ENCODE measurements at places on chromosomes 13 and 19. TPM values are rescaled to one million over a fixed set of nuclear protein-coding genes. Genes with fewer than 3 reads are reported as not detected.
A peak's percentile ranks its signal among the peaks of the same experiment; 100 is the strongest.

GRCh38 chr13:48910686-48911085 lies 65.0 kb upstream of the FNDC3A start:
- H3K27me3 ChIP-seq: no peaks in the 10 kb centered on the region
- H3K36me3 ChIP-seq: no peaks in the 10 kb centered on the region
- no peak for DNase-seq
- no peak overlapping the region for H3K4me3 ChIP-seq
- peaks cover 5% of the 10 kb centered on the region for H3K4me1 ChIP-seq

DNA sequence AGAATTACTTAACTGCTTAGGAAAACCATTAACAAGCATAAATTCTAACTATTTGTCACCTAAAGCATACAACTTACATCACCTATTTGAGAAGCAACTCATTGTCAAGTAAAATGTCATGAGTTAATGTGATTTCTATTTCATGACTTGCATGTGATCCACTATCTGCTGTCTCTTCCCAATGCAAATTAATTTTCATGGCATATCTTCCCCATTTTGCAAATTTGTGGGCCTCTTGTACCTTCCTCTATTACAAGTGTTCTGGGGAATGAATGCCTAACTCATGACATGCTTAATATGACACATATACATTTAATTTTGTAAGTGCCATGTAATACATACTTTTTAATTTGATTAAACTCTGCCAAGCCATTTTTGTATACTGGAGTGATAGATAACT lies 81.1 kb upstream of the EDNRB start:
- H3K36me3 ChIP-seq: no peaks in the 10 kb centered on the region
- no peaks in the 10 kb centered on the region for H3K4me1 ChIP-seq
- no peak overlapping the region for H3K4me3 ChIP-seq
- DNase-seq: no peak
- H3K27ac ChIP-seq: no peak overlapping the region
- no peaks in the 10 kb centered on the region for H3K27me3 ChIP-seq

The MUC16 gene
- not detected for total RNA-seq

DNA sequence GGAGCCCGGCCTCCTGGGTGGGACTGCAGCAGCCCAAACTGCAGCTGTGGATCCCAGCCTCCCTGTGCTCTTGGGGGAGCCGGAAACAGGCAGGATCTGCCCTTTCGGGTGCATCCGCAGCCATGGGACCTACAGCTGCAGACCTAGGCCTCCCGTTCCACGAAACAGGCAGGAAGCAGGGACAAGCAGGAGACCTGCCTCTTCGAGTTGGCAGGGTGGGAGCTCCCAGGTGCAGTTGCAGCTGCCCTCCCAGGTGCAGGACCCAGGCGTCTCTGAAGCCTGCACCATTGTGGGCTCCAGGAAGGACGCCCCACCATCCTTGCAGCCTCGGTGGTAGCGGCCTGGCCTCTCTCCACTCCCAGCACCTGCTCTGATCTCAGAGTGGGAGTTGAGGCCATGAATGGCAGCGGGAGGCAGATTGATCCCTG lies 189.0 kb upstream of the KLHL1 start:
- H3K27me3 ChIP-seq: no peaks in the 10 kb centered on the region

DNA sequence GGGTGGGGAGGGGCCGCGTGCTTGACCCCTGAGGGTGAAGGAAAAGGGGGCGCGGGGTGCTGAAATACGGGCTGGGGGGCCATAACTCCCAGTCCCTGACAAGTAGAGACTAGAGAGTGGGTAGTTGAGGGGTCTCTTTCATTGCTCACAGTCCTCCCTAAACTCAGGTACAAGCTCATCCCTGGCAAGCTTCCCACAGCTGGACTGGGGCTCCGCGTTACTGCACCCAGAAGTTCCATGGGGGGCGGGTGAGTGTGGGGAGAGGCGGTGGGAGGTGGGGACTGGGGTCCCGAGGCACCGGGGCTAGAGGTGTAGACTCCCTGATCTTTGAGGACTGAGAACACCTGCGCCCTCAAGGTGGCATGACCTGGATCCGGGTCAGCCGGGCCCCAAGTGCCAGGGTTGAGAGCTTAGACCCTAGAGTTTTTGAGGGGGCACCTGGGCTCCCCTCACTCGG lies 1.3 kb downstream of the ETV2 start:
- H3K4me1 ChIP-seq: peaks cover 11% of the 10 kb centered on the region
- H3K27ac ChIP-seq: no peak overlapping the region
- H3K4me3 ChIP-seq: peak overlapping the region; percentile 77
- H3K36me3 ChIP-seq: peaks cover 5% of the 10 kb centered on the region
- peak; percentile 72 for DNase-seq
- H3K27me3 ChIP-seq: no peaks in the 10 kb centered on the region

The PAK4 gene
- total RNA-seq: 6.8 TPM

- DNase-seq: no peak
- no peaks in the 10 kb centered on the region for H3K36me3 ChIP-seq
- H3K4me1 ChIP-seq: no peaks in the 10 kb centered on the region
- no peak overlapping the region for H3K27ac ChIP-seq
These were observed 792.1 kb upstream of the SPRY2 start for GRCh38 chr13:81133066-81133465.

- H3K4me1 ChIP-seq: no peaks in the 10 kb centered on the region
- H3K27ac ChIP-seq: no peak overlapping the region
- no peaks in the 10 kb centered on the region for H3K36me3 ChIP-seq
These were observed 223.6 kb downstream of the TM9SF2 start for GRCh38 chr13:99724633-99725517.

The ZNF681 gene
- 0.88 TPM for total RNA-seq

GRCh38 chr19:18484992-18485391 lies 36.9 kb downstream of the ELL start:
- H3K27me3 ChIP-seq: no peaks in the 10 kb centered on the region
- peak; percentile 66 for DNase-seq
- H3K4me1 ChIP-seq: peaks cover 39% of the 10 kb centered on the region
- no peak overlapping the region for H3K27ac ChIP-seq

GRCh38 chr19:12647490-12648071 lies 19.0 kb downstream of the MAN2B1 start:
- H3K27ac ChIP-seq: no peak overlapping the region
- no peaks in the 10 kb centered on the region for H3K27me3 ChIP-seq
- no peaks in the 10 kb centered on the region for H3K4me1 ChIP-seq
- H3K4me3 ChIP-seq: peak overlapping the region; percentile 56
- no peaks in the 10 kb centered on the region for H3K36me3 ChIP-seq

DNA sequence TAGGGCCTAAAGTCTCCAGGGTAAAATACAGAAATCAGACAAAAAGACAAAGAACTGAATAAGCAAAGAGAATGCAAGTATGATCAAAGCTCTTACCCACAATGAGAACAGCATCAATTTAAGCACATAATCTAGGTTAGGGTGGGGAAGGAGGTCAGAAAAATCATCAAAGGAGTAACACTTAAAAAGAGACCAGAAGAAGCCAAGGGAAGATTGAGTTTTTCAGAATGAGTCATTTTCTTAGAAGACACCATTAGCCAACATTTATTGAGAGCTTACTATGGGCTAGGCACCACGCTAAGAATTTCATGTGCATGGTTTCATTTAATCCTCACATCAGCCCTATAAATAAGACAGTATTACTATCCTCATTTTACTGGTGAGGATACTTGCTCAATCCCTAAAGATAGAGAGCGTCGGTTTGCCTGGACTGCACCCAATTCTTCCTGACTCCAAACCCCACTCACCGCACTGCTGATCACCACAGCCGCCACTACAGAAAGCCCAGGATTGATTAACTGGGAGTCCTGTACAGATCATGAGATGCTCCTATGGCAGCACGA lies 1.7 kb upstream of the SHISA2 start:
- peaks cover 66% of the 10 kb centered on the region for H3K27me3 ChIP-seq
- no peaks in the 10 kb centered on the region for H3K4me1 ChIP-seq
- DNase-seq: no peak

The FLT3LG gene
- total RNA-seq: 6.5 TPM

DNA sequence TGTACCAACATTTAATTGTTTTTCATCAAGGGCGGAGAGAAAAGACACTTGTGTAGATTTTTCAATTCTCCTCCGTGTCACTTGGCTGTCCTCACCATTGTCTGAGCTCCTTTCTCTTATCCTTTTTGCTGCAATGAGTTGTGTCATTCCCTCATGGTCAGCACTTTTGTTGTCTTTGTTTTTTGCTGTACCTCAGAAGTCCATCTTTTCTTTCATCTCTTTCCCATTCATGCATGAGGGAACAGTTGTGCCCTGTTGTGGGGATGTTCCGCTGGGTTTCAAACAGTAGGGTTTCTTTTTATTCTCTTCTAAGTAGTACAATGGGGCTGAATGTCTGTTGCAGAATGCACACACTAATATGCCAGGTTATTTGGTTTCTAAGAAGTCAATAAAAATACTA lies 222.6 kb downstream of the TM9SF2 start:
- H3K27ac ChIP-seq: no peak overlapping the region
- H3K4me3 ChIP-seq: no peak overlapping the region
- DNase-seq: no peak
- no peaks in the 10 kb centered on the region for H3K36me3 ChIP-seq
- H3K27me3 ChIP-seq: peaks cover 2% of the 10 kb centered on the region
- no peaks in the 10 kb centered on the region for H3K4me1 ChIP-seq

DNA sequence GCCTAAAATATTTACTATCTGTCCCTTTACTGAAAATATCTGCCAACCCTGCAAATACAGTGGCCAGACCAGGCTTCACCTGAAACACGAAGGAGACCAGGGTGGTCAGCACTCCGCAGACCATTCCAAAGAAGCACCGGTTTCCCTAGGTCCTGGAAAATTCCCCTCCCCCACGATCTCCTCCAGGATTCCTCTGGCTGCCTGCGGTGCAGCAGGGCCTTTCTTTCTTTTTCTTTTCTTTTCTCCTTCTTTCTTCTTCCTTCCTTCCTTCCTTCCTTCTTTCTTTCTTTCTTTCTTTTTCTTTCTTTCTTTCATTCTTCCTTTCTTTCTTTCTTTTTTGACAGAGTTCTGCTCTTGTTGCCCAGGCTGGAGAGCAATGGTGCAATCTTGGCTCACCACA lies 152.7 kb downstream of the USP12 start:
- H3K27ac ChIP-seq: no peak overlapping the region
- H3K27me3 ChIP-seq: no peaks in the 10 kb centered on the region
- no peak overlapping the region for H3K4me3 ChIP-seq
- no peaks in the 10 kb centered on the region for H3K36me3 ChIP-seq

GRCh38 chr19:50889638-50890037 lies 16.4 kb downstream of the KLK2 start:
- no peak for DNase-seq
- no peaks in the 10 kb centered on the region for H3K27me3 ChIP-seq
- H3K27ac ChIP-seq: no peak overlapping the region
- peaks cover 9% of the 10 kb centered on the region for H3K4me1 ChIP-seq

The ZNF569 gene
- total RNA-seq: 7.1 TPM

The IGFL1 gene
- total RNA-seq: not detected

The KIR2DL4 gene
- not detected for total RNA-seq

The CABP5 gene
- not detected for total RNA-seq

The TMEM145 gene
- not detected for total RNA-seq

DNA sequence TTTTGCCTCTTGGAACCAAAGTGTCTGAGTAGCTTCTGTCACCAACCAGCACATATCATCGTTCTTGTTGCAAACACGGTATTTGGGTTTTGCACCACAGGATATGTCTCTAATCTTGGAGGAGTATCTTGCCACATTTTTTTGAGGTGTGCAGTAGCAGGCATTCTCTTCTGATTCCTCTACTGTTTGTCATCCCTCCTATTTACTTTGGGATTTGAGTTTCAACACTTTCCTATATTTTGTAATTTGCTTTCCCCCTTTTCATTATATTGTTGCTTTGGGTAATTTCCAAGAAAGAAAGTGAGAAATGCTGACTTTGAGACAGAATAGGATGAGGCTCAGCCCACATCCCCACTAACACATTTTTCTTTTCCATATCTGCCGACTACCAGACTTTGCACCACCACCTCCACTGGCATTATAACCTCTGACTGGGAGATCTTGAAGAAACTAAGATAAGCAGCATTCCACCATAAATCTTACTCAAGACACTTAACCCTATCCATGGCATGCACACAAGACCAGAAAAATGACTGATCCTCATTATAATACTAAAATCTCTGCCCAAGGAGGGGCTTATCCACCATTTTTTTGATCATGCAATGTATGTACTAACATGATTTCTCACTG lies 12.0 kb upstream of the DZIP1 start:
- H3K36me3 ChIP-seq: no peaks in the 10 kb centered on the region
- H3K4me1 ChIP-seq: no peaks in the 10 kb centered on the region
- DNase-seq: no peak

DNA sequence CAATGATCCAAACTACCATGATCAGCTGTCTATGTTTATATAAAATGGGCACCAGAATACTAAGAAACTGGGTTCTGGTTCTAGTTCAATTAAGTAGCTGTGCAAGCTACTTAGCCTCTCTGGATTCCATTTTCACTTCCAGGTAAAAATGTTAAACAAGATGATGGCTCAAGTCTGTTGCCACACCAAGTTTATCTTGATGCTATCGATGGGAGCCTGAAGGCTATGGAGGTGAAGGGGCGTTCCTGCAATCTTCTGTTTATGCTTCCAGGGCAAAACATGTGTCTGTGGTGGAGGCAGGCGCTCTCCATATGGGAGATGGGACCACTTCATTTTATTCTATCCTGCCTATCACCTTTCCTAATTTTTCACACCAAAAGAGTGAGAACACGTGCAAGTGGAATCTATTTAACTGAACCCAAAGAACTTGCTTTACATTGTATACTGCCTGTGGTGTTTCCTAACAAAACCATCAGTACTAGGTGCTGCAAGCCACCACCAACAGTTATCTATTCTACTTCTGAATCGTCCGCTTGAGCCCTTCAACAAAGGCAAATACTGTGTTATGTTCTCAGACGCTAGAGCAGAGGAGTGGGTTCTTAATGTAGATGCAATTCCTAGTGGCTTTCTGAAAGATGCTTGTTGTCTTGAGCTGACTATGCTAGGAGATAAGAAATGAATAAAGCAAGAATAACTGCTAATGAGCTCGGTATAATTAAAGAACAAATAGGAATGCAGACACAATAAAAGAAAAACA lies 70.9 kb downstream of the DOCK9 start:
- DNase-seq: no peak
- H3K27ac ChIP-seq: no peak overlapping the region
- H3K4me1 ChIP-seq: peaks cover 5% of the 10 kb centered on the region

GRCh38 chr13:109332506-109333499 lies 453.6 kb downstream of the IRS2 start:
- DNase-seq: no peak
- H3K36me3 ChIP-seq: no peaks in the 10 kb centered on the region
- no peak overlapping the region for H3K27ac ChIP-seq

- peak overlapping the region; percentile 48 for H3K4me3 ChIP-seq
- peak overlapping the region; percentile 28 for H3K27ac ChIP-seq
- no peaks in the 10 kb centered on the region for H3K27me3 ChIP-seq
- H3K36me3 ChIP-seq: no peaks in the 10 kb centered on the region
- DNase-seq: peak; percentile 100
These were observed 2.5 kb downstream of the ATP5F1D start for GRCh38 chr19:1243768-1244692.

DNA sequence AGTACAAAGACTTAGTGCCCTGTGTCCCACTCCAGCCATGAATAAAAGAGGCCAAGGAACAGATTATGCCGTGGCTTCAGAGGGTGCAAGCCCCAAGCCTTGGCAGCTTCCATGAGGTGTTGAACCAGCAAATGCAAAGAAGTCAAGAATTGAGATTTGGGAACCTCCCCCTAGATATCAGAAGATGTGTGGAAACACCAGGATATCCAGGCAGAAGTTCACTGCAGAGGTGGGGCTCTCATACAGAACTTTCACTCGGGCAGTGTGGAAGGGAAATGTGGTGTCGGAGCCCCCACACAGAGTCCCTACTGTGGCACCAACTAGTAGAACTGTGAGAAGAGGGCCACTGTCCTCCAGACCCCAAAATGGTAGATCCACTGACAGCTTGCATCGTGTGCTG lies 2421.4 kb downstream of the PCDH9 start:
- no peaks in the 10 kb centered on the region for H3K4me1 ChIP-seq
- no peak overlapping the region for H3K4me3 ChIP-seq
- H3K27me3 ChIP-seq: no peaks in the 10 kb centered on the region
- no peaks in the 10 kb centered on the region for H3K36me3 ChIP-seq
- H3K27ac ChIP-seq: no peak overlapping the region
- no peak for DNase-seq

Data from osteoblast (primary cell).